SK-N-DZ (cell line): ENCODE measurements at places on chromosomes 11 and 22.

GRCh38 chr22:48047722-48048500, 1285.5 kb downstream of the TBC1D22A start:
- DNase-seq: no peak

- no peak for DNase-seq
These were observed 29.9 kb downstream of the KCNQ1OT1 start for GRCh38 chr11:2669634-2670469.

DNA sequence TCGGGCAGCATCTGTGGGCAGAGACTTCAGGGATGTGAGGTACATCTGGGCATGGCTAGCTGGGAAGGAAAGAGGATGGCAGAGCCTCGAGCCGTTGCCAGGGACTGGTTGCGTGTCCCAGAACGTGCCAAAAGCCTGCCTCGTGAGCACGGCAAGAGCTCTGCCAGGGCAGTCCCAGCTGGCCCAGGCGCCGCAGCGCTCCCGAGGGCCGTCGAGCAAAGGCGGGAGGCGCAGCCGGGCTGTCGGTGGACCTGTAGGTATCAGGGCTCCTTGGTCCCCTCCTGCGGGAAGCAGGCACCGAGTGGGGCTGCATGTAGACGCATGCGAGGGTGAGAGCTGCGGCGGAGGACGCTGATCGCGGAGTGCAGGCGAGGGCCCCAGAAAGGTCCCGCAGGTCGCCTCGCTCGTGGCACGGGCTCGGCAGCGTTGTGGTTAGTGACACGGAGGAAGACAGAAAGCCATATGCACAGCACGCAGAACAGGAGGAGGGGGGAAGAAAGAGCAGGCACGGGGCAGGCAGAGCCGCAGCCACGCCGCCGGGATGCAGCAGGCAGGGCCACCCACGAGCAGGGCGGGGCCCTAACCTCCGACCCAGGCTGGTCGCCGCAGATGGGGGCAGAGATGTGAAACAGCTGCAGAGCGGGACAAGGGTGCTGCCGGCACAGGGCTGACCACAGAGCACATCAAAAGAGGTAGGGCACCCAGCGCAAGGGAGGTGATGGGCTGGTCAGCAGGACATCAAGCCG, 18.0 kb downstream of the LSP1 start:
- DNase-seq: no peak

GRCh38 chr11:62689421-62690183, at the start of gene LRRN4CL:
TSS of gene LRRN4CL (minus strand) at chr11:62689530. CDS start at chr11:62688508, 1,022 bp downstream.
- DNase-seq: no peak

- no peak for DNase-seq
These were observed 108.2 kb upstream of the TOP3B start for GRCh38 chr22:22090650-22091399.
